ENCODE measurements at places on chromosomes 3 and 15.
A peak's percentile ranks its signal among the peaks of the same experiment; 100 is the strongest.

GRCh38 chr15:84582583-84583157 lies 18.1 kb upstream of the ZSCAN2 start:
- peak; percentile 4 for DNase-seq

DNA sequence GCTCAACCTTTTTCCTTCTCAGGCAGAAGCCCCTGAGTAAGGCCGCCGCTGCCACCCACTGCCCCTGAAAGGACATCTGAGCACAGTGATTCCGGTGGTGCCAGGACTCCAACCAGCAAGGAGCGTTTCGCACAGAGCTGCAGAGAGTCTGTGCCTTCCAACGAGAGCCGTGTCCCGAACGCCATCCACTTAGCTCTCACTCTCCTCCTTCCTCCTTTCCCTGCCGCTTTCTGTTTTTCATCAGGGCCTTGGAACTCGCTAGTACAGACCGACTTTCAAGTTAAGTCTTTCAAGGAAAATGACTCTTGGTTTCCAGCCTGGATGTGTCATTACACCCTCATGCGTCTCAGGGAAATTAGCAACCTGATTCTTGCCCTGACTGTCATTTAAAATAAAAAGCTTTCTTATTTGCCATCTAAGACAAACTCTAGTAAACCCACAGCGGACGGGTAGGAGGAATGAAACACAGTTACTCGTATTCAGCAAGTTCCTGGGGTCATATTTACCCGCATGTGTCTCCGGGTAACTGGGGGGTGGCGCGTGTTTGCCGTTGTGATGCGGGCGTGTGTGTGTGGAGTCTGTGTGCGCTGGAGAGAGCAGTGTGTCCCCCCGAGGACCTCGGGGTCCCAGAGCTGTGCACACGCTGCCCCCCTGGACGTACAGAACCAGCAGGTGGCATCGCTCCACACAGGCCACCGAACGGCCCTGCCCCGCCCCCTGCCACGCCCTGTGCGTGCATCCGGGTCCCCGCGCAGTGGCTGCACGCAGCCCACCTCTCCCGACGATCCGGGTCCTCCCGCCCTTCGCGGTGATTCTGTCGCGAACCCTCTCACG lies 30.4 kb upstream of the ALDH1A3 start:
- DNase-seq: no peak

- no peak for DNase-seq
These were observed 12.5 kb upstream of the FBLN2 start for GRCh38 chr3:13536432-13536831.

GRCh38 chr3:136950623-136951022 lies 7.2 kb upstream of the IL20RB start:
- no peak for DNase-seq

DNA sequence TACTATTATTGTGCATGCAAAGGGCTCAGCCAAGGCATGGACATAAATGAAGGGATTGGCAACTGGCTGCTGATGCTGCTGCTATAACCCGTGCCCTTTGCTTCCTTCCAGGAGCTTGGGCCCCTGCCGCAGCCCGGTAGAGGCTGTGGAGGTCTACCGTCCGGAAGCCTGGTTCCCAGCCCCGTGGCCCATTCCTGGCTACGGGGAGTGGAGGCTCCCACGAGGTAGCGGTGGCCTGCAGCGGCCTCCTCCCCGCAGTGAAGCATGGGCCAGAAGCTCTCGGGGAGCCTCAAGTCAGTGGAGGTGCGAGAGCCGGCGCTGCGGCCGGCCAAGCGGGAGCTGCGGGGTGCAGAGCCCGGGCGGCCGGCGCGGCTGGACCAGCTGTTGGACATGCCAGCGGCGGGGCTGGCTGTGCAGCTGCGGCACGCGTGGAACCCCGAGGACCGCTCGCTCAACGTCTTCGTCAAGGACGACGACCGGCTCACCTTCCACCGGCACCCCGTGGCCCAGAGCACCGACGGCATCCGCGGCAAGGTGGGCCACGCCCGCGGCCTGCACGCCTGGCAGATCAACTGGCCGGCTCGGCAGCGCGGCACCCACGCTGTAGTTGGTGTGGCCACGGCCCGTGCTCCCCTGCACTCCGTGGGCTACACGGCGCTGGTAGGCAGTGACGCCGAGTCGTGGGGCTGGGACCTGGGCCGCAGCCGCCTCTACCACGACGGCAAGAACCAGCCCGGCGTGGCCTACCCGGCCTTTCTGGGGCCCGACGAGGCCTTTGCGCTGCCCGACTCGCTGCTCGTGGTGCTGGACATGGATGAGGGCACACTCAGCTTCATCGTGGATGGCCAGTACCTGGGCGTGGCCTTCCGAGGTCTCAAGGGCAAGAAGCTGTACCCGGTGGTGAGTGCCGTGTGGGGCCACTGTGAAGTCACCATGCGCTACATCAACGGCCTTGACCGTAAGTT lies 15.0 kb downstream of the SPSB4 start:
- DNase-seq: no peak

DNA sequence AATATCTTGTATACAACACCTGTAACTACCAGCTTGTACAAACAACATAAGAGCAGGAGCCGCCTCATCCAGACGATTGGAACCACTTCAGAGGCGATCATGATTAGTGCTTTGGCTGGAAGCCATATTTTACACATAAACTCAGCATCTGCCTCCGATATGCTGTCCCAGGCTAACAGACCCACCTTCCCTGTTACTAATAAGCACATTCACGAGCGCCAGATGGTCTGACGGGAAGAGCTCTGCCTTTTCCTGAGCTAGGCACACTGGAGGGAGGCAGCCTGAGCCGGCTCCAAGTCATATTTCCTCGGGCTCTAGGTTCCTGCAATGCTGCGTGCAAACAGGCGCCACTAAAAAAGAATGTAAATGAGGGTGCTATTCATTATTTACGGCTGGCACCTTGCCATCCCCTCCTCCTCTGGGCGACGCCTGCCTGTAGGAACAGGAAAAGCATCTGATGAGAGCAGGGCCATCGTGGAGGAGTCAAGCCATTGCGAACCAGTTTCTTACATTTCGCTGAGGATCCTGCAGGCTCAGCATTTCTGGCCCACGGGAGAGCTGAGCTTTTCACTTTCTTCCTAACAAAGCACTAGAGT lies 98.2 kb downstream of the ANXA2 start:
- DNase-seq: no peak

DNA sequence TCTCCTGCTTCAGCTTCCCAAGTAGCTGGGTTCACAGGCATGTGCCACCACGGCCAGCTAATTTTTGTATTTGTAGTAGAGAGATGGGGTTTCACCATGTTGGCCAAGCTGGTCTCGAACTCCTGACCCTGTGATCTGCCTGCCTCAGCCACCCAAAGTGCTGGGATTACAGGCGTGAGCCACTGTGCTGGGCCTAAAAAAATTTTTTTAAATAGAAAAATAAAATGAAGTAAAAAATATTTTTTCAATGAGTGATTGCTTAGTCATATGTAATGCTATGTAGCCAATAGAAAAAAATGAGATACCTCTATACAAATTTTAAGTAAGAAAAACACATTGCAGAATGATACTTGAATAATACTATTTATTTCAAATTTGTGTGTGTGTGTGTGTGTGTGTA lies 27.9 kb upstream of the SLC30A4 start:
- DNase-seq: no peak

DNA sequence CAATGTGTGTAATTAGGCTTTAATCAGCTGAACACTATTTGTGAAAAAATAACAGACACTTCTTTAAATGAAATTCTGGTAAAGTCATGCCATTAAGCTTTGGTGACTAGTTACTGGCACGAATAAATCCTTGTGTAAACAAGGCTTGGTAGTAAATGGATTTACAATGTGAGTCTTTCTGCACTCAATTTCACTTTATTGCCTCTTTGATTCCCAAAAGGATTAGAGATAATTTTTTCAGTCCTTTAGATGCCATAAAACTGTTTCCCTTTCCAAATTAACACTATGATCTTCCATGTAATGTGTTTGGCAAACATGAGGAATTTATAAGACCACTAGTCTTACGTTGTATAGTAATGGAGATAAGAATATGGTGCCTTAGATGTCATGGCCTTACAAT lies 339.5 kb upstream of the DNAJC19 start:
- DNase-seq: no peak

DNA sequence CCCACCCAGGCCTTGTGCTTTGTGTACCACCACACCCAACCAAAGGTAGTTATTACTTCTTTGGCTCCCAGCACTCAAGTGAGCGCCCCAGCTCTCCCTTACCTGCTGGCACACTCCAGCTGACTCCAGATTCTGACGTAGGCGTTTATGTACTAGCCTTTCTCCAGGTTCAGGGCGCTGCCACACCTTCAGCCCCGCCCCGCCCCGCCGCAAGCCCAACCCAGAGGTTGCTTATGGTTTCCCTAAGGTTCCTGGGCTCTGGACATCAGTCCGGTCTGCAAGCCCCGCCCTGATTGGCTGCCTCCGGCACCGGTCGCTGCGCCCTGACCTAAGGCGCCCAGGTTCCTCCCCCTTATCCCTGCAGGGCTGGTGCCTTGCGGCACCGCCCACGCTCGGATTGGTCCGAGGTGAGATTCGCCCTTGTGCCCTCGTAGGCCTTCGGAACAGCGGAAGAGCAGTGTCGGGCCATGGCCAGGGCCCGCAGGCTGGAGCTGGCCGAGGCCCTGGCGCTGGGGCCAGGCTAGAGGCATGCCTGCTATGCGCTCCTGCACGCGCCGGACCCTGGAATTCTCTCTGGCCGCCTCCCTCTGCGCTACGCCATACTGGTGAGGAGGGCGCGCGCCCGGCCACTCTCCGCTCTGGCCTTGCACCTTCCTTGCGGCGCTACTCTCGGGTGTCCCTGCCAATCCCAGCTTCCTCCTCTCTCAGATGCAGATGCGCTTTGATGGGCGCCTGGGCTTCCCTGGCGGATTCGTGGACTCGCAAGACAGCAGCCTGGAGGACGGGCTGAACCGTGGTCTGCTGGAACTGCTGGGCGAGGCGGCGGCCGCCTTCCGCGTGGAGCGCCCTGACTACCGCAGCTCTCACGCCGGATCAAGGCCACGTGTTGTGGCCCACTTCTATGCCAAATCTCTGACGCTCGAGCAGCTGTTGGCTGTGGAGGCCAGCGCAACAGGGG lies 19.8 kb upstream of the NUDT16 start:
- peak; percentile 97 for DNase-seq

DNA sequence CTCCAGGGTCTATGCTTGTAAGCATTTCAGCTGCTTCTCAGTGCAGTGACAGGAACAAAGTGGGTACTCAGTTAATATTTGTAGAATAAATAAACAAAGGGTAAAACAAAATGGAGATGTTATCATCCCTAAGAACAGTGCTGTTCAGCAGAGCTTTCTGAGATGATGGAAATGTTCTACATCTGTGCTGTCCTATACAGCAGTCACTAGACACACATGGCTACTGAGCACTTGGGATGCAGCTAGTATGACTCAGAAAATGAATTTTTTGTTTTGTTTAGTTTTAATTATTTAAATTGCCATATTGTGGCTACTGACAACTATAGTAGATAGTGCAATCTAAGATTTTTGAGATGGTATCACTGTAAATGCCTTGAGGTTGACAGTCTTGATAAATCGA lies 283.8 kb upstream of the ADAMTS9 start:
- DNase-seq: no peak

GRCh38 chr3:89571707-89572106 lies 464.3 kb downstream of the EPHA3 start:
- no peak for DNase-seq
